ENCODE measurements at places on chromosomes 13 and 19.

GRCh38 chr13:77118134-77118533, 91.2 kb upstream of the FBXL3 start:
- no peak for DNase-seq

DNA sequence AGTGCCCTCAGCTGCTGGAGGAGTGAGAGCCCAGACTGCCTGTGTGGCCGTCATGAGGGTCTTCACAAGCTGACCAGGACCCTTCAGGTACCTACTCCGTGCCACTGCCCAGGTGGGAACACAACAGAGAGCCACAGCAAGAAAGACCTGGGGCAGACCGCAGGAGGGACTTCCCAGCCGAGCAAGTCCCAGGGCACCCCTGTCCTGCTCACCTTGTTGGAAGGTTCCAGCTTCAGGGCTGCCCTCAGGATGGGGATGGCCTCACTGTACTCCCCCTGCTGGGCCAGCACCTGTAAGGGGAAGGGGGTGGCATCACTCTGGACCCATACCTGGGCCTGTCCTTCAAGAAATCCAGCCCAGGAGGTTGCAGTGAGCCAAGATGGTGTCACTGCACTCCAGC, 10.3 kb downstream of the FKBP8 start:
- DNase-seq: no peak

DNA sequence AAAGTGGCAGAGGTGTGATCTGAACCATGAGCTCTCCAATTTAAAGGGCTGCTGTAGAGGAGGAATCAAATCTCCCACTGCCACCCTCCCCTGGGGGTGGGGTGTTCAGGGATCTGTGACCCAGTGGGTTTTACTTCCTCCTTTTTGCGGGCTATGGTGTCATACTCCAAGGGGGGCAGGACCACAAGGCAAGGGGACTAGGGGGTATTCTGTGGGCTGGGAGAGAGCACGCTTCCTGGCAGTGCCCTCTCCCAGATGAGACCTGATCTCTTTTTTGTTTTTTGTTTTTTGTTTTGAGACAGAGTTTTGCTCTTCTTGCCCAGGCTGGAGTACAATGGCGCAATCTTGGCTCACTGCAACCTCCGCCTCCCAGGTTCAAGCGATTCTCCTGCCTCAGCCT, 10.3 kb downstream of the PLD3 start:
- DNase-seq: no peak

DNA sequence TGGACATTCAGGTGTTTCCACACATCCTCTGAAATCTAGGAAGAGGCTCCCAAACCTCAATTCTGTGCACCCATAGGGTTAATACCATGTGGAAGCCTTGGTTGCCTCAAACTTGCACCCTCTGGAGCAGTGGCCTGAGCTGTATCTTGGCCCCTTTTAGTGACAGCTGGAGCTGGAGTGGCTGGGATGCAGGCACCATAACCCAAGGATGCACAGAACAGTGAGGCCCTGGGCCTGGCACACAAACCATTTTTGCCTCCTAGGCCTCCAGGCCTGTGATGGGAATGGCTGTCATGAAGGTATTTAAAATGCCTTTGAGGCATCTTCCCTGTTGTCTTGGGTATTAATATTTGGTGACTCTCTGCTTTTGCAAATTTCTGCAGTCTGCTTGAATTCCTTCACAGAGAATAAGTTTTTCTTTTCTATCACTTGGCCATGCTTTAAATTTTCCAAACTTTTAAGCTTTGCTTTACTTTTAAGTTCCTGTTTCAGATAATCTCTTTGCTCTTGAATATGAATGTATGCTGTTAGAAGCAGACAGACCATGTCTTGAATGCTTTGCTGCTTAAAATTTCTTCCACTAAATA, 1594.5 kb upstream of the PCDH20 start:
- no peak for DNase-seq

- peak; percentile 62 for DNase-seq
Observed at GRCh38 chr19:44723952-44724319, 24.6 kb upstream of the BCL3 start.

DNA sequence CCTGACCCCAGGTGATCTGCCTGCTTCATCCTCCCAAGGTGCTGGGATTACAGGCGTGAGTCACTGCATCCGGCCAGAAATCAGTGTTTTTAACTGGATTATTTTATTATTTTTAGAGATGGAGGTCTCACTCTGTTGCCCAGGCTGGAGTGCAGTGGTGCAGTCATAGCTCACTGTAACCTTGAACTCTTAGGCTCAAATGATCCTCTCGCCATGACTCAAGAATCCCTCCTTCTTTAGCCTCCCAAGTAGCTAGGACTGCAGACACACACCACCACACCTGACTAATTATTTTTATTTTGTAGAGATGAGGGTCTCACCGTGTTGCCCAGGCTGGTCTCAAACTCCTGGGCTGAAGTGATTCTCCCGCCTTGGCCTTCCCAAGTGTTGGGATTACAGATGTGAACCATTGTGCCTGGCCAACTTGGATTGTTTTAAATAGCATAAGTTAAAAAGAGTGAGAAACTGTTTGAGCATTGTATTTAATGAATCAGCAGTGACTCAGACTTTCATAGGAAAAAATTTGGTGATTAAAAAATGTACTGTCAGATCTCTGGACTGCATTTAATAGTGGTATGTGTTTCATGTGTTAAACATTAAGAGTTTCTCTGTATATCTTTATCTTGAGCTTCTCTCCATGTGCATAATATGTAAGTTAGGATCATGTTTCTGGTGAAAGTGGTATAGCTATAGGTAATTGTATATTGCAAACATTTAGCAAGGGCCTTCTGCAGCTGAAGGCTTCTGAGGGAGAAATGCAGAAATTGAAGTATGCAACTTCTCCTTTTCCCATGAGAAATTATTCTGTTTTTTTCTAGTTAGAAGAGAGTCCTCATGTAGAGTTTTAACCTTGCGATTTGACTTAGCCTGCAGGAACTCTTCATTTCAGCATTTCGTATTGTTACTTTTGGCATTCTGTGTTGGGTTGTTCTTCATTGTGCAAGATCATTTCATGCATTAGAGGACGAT, 121.2 kb downstream of the PCCA start:
- no peak for DNase-seq

GRCh38 chr19:5191091-5191490, 149.5 kb downstream of the PTPRS start:
- no peak for DNase-seq

DNA sequence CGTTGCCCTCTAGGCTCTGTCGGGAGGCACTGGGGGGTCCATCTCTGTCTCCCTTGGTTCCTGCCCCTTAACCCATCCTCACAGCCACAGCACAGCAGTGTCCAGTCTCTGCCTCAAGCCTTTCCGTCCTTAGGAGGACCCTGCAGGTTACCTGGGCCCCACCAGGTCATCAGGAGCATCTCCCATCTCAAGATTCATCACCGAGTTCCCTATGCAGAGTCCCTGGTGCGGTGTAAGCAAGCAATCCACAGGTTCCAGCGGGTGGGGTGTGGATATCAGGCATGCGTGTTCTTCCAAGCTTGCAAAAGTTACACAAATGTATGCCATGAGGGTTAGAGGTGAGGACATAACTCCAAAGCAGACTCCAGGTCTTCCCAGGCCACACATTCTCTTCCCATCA, 20.9 kb upstream of the GAS6 start:
- no peak for DNase-seq

DNA sequence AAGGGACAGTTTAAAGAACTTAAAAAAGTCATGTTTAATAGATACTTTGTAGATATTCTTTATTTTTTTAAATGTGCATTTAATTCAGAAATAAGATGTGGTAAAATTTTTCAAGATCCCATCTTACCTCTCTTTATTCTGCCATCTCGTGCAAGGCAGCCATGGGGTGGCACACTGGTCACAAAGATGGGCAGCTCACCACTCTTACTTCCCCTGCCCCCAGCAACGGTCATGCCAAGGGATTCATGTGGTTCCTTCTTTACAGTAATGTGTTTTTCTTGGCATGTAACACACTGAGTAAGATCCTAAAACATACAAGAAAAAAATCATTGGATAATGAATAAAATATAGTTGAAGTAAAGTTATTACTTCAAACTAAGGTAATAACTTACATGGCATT, 64.2 kb downstream of the LNX2 start:
- peak; percentile 71 for DNase-seq

GRCh38 chr13:50645092-50645491, 198.4 kb downstream of the DLEU7 start:
- DNase-seq: no peak

- peak; percentile 24 for DNase-seq
Observed at GRCh38 chr13:93476175-93476574, 249.6 kb downstream of the GPC6 start.

DNA sequence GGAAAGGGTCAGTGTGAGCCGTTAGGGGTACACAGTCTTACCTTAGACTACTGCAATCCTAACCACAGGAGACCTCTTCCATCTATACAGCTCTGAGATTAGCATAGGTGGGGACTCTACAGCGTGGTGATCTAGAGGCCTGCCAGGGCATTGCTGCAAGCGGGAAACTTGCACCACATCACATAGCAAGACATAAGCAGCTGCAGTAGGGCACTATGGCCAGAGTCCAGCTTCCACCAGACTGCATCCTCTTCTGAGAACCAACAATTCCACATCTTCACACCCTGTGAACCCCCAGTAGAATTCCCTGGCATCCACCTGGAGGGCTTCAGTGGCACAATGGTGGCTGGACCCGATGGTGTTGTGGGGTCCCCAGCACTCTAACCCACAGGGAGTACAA, 1564.3 kb upstream of the PRR20A start:
- no peak for DNase-seq

DNA sequence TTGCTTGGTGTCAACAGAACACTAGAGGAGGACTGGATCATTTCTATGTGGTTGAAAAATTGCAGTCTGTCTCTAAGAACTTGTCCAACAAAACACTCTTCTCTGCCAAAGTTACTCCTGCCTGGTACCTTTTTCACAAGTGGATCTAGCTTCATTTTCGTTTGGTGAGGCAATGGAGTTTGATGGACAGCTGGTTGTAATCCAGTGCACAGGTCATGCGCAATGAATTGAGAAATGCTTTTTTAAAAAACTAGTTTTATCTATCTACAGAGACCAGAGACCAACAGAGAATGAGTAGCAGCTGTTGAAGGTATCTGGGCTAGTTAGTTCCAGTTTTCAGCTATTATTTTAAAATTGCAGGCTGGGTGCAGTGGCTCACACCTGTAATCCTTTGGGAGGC, 12.0 kb upstream of the KBTBD6 start:
- DNase-seq: no peak

GRCh38 chr13:109844396-109844795, 58.0 kb upstream of the IRS2 start:
- DNase-seq: peak; percentile 36

- DNase-seq: no peak
Observed at GRCh38 chr13:28867564-28867963, 47.4 kb downstream of the MTUS2 start.

DNA sequence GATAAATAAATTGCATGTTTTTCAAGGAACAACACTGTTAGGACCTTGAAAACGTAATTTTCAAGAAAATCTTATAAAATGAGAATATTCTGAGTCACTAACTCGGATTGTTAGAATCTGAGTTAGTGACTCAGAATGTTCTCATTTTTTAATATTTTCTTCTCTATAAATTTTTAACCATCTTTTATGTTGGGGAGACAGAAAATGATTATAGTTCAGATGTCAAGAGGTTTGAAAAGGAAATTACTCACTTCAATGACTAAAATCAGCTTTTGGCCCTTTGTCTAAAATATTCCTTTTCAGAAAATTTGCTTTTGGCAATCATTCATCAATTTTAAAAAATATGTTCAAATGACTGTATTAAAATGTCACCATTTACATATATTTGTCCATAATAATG, 264.2 kb upstream of the EDNRB start:
- no peak for DNase-seq

DNA sequence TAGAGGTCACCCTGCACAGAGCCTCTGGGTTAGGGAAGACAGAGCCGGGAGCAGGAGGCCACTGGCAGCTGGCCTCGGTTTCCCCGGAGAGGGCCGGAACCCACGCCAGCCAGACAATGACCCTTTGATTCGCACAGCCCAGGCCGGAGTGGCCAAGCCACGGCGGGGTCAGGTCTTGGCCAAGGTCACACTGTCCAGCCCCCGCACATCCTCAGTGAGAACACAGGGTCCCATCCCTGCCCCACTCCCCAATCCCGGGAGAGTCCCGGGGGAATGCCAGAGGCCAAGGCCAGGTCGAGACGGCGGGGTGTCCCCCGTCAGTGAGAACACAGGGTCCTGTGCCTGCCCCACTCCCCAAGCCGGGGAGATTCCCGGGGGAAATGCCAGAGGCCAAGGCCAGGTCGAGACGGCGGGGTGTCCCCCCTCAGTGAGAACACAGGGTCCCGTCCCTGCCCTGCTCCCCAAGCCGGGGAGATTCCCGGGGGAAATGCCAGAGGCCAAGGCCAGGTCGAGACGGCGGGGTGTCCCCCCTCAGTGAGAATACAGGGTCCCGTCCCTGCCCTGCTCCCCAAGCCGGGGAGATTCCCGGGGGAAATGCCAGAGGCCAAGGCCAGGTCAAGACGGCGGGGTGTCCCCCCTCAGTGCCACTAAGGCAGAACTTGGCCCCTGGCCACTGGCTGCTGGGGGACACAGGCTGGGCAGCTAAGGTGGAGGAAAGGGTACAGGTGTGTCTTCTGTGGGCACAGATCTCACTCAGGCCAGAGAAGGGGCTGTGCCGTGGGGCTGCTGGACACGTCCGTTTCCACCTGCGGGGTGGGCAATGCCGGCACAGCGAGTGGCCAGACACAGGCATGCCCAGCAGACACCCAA, 1.7 kb upstream of the FSTL3 start:
- no peak for DNase-seq

GRCh38 chr13:53092931-53093330, 64.3 kb downstream of the OLFM4 start:
- no peak for DNase-seq

GRCh38 chr19:5229778-5230335, 110.8 kb downstream of the PTPRS start:
- no peak for DNase-seq

GRCh38 chr19:46356149-46357055, 9.5 kb downstream of the PPP5C start:
- no peak for DNase-seq

DNA sequence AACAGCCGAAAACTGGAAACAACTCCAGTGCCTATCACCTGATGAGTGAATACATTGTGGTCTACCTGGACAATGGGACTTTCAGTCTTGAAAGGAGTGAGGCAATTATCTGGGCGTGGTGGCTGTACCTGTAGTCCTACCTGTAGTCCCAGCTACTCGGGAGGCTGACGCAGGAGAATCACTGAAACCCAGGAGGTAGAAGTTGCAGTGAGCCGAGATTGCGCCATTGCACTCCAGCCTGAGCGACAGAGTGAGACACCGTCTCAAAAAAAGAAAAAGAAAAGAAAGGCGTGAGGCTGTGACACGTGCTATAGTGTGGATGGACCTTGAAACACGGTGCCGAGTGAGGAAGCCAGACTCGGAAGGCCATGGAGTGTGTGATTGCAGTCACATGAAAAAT, 4.1 kb upstream of the NTN5 start:
- no peak for DNase-seq

DNA sequence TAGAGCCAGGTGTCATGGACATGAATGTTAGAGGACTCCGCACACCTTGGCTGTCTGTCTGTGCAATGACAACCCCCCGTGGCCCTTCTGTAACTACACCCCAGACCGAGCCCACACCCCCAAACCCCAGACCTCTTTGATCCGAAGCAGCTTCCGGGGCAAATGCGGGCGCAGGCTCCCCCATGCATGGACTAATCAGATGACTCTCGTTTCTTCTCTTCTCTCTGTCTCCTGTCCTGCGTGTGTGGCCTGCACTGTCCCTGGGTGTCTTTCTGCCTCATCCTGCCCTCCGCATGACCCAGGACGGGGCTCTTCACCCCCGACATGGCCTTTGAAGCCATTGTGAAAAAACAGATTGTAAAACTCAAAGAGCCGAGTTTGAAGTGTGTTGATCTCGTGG, 38.9 kb downstream of the TMED1 start:
- DNase-seq: no peak
